ENCODE measurements at places on chromosomes 1 and 21.

DNA sequence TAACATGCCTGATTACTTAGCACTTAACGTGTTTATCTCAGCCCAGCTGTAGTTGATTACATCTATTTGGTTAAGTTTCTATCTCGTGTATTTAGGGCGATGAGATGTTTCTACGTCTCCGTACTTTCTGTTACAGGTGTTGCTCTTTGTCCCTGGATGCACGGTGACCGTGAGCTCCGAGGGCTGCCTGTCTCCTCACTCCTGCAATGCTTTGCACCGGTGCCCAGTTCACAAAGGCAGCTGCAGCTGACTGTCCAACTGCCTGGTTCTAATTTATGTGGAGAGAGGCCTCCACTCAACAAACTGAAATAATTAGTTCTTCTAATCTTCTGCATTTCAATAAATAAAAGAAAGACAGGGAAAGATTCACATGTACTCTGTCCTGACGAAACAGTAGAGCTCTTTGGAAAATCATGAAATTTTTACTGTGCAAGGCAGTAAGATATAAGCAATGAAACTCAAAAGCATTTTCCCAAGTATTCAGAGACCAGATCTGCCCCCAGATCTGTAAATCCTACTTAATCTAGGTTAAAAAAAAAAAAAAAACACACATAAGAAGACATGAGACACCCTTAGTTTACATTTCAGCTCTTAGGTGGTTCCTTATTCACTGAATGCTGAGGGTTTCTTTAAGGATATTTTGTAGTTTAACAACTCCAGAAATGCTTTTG lies 108.2 kb downstream of the TGFBR3 start:
- no peak for DNase-seq

DNA sequence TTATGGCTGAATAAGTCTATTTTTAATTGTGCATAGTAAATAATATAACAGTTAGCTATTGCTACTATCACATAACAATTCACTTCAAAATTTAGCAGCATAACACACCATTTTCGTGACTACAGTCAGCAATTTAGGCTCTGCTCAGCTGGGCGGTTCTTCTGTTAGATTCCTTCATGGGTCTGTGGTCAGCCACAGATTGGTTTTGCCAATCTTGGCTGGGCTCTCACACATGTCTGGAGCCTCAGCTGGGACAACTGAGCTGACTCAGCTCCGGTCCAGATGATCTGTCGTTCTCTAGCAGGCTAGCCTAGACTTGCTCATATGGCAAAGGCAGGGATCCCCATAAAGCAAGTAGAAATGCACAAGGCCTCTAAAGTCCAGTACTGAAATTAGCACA lies 15.1 kb upstream of the CDC42BPA start:
- no peak for DNase-seq

GRCh38 chr1:234843946-234844345 lies 234.0 kb upstream of the IRF2BP2 start:
- no peak for DNase-seq

DNA sequence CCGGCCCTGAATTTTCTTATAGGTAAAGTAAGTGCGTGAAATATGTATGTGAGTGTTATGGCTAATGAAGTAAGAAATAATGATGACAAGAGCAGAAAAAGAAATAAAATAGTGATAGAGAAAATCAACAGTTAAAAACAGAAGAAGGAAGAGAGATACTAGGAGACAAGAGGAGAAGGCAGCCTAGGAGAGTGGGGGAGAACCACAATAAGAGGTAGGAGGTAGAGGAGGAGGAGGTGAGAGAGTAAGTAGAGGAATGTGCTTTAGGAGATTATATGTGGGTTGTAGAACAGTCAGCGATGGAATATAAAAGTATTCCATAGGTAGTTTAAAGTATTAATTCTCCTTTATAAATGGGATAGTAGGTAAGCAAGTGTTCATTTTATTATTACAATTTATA lies 861.5 kb upstream of the B3GALT2 start:
- no peak for DNase-seq

DNA sequence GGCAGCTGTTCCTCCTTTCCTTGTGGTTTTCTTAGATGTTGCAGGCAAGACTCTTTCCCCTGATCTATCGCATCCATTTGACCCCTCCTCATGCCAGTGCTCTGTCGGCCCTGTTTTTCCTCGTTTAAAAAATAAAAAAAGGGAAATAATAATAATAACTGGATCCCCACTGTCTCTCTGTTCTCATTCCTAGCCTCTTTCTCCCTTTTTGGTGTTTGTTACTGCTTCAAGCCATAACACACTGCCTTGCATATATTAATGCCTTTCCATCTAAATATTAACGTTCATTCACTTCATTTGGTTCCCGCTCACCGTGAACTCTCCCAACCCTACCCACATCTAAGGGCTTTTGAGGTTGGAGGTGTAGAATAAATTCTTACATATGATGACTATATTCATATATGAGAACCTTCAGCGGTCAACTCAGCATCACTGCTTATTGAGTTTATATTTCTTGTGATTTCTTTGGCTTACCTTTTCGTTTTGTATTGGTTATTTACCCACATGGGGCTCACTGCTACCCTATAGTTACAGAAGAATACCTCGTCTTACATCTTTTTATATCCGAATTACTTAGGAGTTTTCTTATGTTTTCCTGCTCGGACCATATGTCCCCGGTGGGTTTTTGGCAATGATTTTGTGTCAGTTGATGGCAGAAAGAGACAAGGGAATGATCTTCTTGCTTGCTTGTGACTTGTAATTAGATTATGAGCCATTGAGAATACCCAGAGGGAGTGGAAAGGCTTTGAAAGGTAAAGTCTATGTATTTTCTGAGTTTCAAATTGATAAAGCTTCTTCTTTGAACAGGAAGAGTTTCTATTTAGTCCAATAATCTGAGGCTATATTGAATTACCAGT lies 805 bp downstream of the ATG4C start:
- DNase-seq = no peak

DNA sequence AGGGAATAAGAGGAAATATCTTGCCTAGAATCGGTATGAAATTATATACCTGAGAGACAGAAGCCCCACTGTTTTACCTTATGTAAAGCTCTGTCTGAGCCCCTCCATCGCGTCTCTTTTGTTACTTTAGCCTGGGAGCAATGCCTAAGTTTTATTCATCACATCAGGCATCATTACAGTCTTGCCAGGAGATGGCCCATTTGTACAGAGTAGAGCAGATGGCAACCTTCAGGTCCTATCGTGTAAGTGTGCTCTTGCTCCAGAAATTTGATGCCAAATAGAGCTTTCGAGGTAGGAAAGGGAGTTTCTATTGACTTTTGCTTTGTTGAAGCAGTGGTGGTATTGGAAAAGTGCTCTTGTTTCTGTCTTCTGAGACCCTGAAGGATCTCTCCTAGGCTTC lies 24.9 kb downstream of the CFAP126 start:
- DNase-seq = no peak

DNA sequence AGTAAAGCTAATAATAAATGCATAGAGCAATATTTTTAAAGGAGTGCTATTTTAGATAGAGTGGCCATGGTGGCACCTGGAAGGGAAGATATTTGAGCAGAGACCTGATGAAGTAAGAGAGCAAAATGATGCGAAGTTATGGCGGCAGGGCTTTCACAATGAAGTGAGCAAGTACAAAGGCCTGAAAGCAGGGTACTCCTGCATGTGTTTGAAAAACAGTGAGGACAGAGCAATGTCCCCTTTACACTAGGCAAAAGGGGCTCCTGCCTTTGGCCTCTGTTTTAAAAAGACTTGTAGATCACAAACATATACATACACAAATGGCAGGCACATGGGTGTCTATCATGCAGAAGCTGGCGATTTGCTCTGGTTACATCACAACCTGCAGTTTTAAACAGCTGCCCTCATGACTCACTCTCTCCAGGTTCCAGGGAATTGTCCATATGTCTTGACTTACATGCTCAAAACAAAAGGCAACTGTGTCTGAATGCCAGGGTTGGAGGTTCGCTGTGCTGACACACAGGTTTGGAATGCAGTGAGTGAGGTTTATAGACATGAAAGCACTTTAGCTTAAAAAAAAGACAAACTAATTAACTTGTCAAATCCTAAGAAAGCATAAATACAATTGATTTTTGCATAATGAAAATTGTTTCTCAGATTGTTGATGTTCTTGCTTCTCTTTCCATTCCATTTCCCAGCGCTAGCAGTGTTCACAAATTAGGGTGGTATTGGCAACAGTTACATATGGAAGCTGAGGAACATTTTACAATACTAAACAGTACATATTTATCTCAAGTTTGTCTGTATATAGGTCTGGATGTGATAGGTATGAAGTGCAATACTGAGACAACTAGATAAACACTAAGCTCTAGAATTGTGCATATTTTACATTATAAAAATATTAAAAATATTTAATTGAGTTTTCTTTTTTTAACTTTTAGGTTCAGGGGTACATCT lies 313.9 kb downstream of the BARHL2 start:
- no peak for DNase-seq

DNA sequence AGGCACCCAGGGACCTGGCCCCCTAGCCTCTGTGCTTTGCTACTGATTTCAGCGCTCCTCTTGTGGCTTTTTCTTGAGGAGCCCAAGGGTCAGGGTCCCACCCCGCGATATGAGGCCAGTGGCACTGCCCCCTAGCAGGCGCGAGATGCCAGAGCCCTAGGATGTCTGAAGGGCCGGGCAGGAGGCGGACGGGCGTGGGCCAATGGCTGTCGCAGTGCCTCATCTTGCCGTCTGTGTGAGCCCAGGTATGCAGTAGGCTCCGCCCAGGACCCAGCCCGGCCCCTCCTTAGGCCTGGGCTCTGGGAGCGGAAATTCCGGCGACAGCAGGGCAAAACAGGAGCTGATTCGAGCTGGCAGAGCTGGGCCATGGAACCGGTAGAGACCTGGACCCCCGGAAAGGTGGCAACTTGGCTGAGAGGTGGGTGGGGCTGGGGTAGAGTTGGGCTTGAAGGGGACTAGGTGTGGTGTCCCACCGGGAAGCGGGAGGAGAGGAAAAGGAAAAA lies at the start of gene CNKSR1:
Gene CNKSR1 (plus strand): TSS at position 310 of the 503 bp plus-strand sequence. CDS start 57 bp downstream, at position 367.
- no peak for DNase-seq

DNA sequence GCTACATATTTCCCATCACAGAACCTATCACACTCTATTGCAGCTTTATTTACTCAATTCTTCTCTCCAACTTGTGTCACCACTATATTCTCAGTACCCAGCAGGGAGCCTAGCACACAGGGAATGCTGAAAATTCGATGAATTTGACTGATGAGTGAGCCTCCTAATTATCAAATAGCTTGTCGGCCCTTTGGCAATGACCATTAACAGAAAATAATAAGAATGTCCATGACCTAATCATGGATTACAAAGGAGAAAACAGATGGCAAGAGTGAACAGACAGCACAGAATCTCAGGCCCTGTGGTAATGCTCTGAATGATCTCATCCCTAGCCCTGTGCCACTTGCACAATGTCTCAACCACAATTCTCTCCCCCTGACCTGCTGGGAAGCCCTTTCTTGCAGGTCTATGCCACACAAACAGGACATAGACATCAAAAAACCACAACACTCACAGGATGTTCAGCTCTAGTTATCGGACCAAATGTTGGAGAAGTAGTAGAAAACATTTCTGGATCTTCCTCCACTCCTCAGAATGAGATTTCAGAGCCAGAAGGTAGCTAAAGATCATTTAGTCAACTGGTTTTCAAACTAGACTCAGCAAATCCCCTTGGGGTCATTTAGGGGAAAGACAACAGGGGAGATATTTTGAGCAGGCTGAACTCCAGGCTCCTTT lies 68.4 kb downstream of the LUZP1 start:
- no peak for DNase-seq

- DNase-seq = no peak
Measured at GRCh38 chr1:66489151-66489550, 44.8 kb upstream of the SGIP1 start.

- no peak for DNase-seq
Measured at GRCh38 chr1:116515702-116516101, 55.1 kb downstream of the CD58 start.

DNA sequence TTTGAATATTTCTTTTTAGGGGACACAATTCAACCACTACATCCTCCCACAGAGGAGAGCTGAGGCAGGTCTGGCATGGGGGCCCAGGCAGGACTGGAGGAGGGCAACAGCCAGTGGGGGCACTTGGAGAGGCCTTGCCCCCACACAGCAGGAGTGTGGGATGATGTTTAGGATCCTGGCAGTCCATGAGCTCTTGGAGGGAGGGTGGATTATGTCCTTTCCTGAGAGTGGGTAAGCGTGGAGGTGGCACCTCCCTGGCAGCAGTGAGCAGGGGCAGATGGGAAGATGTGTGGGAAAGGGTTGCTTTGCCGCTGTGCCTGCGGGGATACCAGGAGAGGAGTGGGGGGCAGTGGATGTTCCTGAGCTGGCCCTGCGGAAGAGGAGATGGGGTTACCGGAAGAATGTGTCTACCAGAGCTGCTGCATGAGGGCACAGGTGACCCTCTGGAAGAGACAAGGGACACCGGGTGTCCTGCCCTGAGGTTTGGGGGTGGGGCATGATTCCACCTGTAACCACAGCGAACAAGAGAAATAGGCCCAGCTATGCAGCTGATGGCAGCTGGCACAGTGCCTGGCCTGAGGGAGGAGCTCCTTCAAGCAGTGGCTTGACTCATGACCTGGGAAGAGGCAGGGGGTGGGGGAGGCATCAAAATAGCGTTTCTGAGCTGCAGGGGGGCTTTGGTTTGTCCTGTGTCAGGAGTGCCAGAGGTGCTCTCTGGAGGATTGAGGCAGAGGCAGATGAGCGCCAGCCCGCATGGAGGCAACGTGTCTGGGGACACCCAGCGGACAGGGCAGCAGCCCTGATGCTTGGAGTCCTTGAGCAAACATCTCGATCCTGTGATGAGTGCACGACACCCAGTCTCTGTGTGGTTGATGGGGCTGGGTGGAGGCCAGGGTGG lies 123.9 kb upstream of the TMPRSS2 start:
- DNase-seq = no peak

DNA sequence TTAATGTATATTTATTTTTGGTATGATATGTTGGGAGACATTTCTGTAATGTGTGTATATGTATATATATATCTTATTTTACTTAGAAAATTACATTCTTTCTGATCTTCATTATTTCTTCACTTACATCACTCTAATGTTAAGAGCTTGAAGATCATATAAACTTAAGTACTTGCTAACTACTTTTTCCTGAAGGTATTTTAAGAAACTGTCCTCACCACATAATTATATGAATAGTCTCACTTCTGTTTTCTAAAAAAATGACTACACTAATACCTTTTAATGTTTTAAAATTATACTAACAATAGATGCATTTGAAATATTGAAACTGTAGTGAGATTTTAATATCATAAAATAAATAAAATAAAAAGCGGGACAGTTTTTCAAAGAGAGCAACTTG lies 377.1 kb downstream of the LRRIQ3 start:
- DNase-seq = no peak

- no peak for DNase-seq
Measured at GRCh38 chr1:99236756-99237155, 27.5 kb upstream of the PLPPR4 start.

DNA sequence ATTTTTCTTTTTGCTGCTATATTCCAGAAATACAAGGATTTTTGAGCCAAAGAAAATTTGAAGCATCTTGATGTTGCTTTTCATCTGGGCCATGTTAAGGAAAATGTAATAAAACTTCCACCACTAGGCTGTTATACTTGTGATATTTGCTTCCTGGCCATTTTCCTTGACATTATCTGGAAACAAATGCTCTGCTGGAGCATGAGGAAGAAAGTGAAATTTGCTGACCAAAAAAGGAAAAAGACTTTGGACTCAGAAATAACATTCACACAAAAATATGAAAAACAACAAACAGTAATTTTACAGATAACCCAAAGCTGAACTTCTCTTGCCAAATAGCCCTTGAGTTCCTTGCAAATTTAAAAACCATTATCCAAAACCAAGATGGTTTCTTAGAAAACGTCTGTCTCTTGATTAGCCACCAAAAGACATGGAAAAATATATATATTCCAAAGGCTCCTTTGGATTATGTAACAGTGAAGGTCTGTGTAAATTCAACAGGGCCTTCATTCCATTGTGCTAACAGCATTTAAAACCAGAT lies 344.5 kb downstream of the LMX1A start:
- DNase-seq = no peak
